ENCODE measurements at places on chromosomes 12 and 14. TPM values are rescaled to one million over a fixed set of nuclear protein-coding genes. Genes with fewer than 3 reads are reported as not detected.
A peak's percentile ranks its signal among the peaks of the same experiment; 100 is the strongest.

DNA sequence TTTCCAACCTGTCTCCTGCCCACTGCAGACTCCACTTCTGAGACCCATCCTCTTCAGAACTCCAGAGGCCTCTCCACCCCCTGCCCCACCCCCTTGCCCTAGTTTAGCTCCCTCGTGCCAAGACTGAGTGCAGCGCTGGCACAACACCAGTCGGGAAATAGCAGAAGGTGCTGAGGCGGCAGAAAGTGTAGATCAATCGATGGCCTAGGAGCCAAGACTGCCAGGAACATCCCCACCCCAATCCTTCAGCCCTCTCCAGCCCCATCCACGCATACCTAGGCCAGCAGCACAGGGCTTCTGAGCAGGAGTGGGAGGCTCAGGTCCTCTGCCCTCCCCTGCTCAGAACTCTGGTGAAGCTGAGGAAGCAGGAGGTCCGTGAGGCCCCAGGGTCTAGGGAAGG lies 1.1 kb downstream of the CPNE6 start:
- DNase-seq, result no peak
- no peak overlapping the region for H3K27ac ChIP-seq
- H3K36me3 ChIP-seq, result no peaks in the 10 kb centered on the region

DNA sequence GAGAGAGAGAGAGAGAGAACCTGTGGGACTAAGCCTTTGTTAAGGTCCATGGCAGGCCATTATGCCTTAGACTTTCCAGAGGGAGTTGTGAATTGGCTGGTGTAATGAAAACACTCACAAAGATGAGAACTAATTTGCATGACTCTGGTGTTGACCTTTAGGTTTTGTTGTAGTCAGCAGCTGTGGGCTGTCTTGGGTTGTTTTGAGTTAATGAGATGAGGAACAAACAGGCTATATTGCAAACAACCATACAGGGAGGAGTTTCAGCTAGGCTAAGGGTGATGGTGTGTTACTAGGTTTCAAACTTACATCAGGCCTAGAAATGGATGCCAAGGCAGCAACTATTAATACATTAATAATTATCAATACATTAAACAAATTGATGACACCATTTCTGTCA lies 26.3 kb downstream of the ATXN7L3B start:
- H3K27ac ChIP-seq, result no peak overlapping the region
- H3K27me3 ChIP-seq, result peaks cover 4% of the 10 kb centered on the region
- no peaks in the 10 kb centered on the region for H3K4me1 ChIP-seq
- H3K36me3 ChIP-seq, result no peaks in the 10 kb centered on the region
- DNase-seq, result no peak

- H3K27me3 ChIP-seq, result no peaks in the 10 kb centered on the region
- H3K4me1 ChIP-seq, result peaks cover 5% of the 10 kb centered on the region
- no peak overlapping the region for H3K4me3 ChIP-seq
- no peak overlapping the region for H3K27ac ChIP-seq
- H3K36me3 ChIP-seq, result peaks cover 28% of the 10 kb centered on the region
- DNase-seq, result no peak
Observed at GRCh38 chr12:49559011-49559675, 8.8 kb downstream of the MCRS1 start.

SYT1 gene
- total RNA-seq, result not detected

SAMD15 gene
- not detected for total RNA-seq

LHX5 gene
- total RNA-seq, result not detected

DNA sequence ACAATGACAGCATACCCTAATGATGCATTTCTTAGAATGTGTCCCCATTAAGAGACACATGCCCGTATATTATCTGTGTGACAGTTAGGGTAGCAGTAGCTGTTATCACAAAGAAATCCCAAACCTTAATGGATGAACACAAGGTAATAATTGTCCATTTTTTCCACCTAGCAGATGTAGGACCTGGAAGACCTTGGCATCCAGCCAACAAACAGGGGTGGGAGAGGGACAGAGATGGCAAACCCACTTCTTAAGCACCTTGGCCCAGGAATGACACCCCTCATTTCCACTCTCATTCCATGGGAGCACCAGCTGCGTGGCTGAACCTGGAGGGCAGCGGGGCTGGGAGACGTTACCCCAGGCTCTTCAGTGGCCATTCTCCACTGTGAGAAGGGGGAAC lies 679.0 kb downstream of the AACS start:
- no peak overlapping the region for H3K4me3 ChIP-seq
- no peaks in the 10 kb centered on the region for H3K27me3 ChIP-seq
- H3K27ac ChIP-seq, result no peak overlapping the region
- DNase-seq, result no peak
- H3K36me3 ChIP-seq, result no peaks in the 10 kb centered on the region

DNA sequence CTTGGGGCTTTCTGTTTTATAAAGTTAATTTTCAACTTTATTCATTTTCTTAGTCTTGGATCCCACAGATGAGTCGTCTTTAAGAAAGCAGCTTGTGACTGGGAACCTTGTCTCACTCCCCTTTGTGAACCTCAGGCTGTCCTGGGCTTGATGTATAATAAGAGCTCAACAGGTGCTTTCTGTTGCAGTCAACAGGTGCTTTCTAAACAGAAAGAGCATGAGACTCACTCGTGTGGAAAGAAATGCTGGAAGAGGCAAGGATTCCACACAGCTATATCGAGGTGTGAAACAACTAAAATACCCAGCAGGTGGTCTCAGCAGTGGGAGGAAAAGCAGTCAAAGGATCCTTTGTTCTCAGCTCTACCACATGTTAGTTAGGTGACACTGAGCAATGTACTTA lies 398.9 kb downstream of the EGLN3 start:
- no peak for DNase-seq
- no peaks in the 10 kb centered on the region for H3K4me1 ChIP-seq
- H3K27me3 ChIP-seq, result peaks cover 2% of the 10 kb centered on the region

NRL gene
- 1.7 TPM for total RNA-seq

SMCO2 gene
- 0.22 TPM for total RNA-seq

DNA sequence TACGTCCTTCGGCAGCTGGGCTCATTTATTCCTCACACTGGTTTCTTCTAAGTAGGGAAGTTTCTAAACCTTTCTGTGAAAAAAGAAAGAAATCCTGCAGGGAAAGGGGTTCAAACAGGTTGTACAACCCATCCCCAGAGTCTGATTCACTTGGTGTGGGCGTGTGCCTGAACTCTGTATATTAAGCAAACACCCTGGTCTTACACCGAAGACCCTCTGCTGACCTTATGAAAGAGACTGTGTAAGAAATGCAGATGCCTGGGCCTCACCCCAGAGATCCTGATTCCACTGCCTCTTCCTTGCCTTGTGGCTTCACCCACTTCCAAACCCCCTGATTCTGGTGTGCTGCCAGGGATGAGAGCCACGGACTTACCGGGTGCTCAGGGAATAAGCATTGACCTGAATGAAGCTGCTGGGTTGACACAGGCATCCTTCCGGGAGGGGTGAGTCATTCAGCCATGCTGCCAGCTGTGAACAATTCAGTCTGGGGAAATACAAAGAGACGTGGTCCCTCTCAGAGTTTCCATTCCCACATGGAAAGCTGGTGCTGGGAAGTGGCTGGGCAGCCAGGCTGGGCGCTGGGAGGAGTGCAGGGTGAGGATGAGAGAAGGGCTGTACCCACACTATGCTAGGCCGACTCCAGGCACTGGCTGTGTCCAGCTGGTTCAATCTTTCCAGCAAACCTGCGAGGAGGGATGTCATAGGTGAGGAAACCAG lies 26.5 kb upstream of the ACTN1 start:
- no peaks in the 10 kb centered on the region for H3K36me3 ChIP-seq
- H3K4me1 ChIP-seq, result peaks cover 5% of the 10 kb centered on the region
- H3K27me3 ChIP-seq, result no peaks in the 10 kb centered on the region

DNA sequence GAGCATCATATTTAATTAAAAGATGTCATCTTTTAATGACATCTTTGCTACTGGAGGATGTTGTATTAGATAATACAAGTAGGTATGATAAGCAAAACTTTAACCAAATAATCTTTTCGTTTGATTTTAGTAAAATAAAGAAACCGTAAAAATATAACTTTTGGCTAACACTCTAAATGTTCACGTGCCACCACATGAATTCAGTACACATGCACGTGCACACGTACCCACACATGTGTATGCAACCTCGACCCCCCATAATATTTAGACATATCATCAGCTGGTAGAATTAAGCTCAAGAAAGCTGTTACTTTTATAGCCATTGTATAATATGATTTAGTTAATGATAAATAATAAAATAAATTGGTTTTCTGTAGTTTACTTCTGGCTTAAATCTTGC lies 566.6 kb upstream of the FBXO33 start:
- no peak overlapping the region for H3K4me3 ChIP-seq
- H3K36me3 ChIP-seq, result no peaks in the 10 kb centered on the region
- no peaks in the 10 kb centered on the region for H3K27me3 ChIP-seq
- no peak for DNase-seq
- no peak overlapping the region for H3K27ac ChIP-seq
- H3K4me1 ChIP-seq, result no peaks in the 10 kb centered on the region

FLRT2 gene
- total RNA-seq, result not detected

- no peak for DNase-seq
- no peaks in the 10 kb centered on the region for H3K27me3 ChIP-seq
- H3K4me1 ChIP-seq, result peaks cover 60% of the 10 kb centered on the region
- H3K27ac ChIP-seq, result no peak overlapping the region
- peaks cover 15% of the 10 kb centered on the region for H3K36me3 ChIP-seq
- no peak overlapping the region for H3K4me3 ChIP-seq
Observed at GRCh38 chr12:104475271-104475670, 18.5 kb downstream of the CHST11 start.

LRP1-AS gene
- not detected for total RNA-seq

- no peak overlapping the region for H3K4me3 ChIP-seq
- H3K36me3 ChIP-seq, result no peaks in the 10 kb centered on the region
- no peaks in the 10 kb centered on the region for H3K4me1 ChIP-seq
- H3K27ac ChIP-seq, result no peak overlapping the region
Observed at GRCh38 chr12:12319451-12320183, 30.4 kb downstream of the MANSC1 start.

IAPP gene
- total RNA-seq, result not detected

DNA sequence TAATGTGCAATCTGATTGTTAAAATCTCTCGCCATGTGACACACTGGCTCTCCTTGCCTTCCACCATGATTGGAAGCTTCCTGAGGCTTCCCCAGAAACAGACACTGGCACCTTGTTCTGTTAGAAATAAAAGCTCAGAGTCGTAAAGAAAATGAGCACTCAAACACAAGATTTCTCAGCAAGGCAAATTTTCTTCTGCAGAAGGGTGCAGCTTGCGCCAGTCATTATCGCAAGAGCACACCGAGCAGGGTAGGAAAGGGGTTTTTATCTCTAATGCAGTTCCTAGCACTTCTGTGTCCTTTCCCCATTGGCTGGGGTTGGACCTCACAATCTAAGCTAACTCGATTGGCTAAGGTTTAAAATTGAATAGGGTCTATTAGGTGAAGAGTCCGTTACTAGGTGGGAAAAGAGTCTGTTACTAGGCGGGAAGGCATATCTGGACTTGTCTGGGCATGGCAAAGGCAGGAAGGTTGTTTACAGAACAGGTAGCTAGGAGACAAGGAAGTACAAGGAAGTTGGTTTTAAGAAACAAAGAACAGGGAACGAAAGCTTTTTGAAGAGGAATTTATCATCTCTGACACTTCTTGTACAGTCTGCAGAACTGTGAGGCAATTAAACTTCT lies 62.6 kb upstream of the BICD1 start:
- peaks cover 6% of the 10 kb centered on the region for H3K4me1 ChIP-seq
- no peaks in the 10 kb centered on the region for H3K27me3 ChIP-seq
- H3K36me3 ChIP-seq, result peaks cover 10% of the 10 kb centered on the region
- no peak for DNase-seq
- H3K27ac ChIP-seq, result peak overlapping the region; percentile 5

IL22 gene
- total RNA-seq, result 0.26 TPM

SLC10A1 gene
- total RNA-seq, result not detected

FGF23 gene
- total RNA-seq, result not detected

DNA sequence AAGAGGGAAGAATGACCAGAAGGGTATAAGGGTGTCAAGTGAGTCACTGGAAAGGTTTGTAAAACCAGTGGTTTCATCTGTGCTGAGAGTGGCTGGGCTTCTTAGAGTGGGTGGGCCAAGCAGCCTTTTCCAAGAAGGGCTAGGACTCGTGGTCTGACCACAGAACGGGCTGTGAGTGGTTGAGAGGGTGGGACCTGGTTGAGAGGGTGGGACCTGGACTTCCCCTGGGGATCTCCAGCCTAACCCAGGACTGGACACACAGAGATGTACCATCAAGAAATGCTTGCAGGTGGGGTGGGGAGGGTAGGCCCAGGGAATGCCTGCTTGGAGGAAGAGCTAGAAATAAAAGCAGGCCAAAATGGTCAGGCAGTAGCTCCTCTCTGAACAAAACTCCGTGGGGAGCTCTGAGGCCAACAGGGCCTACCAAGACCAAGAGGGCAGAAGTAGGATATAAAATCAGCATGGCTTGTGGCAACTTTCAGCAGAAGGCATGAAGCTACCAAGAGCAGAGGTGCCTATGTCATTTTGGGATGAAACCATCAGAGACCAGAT lies 140.5 kb downstream of the FOXN3 start:
- no peaks in the 10 kb centered on the region for H3K27me3 ChIP-seq
- peaks cover 22% of the 10 kb centered on the region for H3K36me3 ChIP-seq
- H3K27ac ChIP-seq, result peak overlapping the region; percentile 76
- H3K4me1 ChIP-seq, result peaks cover 64% of the 10 kb centered on the region
- DNase-seq, result peak; percentile 78

DNA sequence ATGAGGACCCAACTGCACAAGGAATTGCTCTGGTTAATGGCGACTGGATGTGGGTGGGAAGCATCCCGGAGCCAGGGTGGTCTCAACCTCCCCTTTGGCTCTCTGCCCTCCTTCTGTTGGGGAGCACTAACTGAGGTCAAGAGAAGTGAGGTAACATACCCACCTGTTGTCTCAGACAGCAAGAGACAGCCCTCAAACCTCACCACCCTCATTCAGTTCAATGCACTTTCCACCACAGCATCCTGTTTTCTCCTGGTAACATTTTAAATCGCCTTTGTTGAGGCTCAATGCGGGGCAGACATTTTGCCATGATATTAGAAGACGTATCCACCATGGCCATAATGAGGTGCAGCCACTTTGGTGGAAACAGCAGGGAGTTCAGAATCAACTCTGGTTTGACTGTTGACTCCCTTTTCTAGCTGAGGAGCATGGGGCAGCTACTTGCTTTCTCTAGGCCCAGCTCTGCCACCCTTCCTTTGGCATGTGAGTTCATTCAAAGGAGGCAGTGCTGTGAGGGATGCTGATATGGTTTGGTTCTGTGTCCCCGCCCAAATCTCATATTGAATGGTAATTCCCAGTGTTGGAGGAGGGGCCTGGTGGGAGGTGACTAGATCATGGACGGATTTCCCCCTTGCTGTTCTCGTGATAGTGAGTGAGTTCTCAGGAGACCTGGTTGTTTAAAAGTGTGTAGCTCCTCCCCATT lies 338.6 kb downstream of the PCNX1 start:
- H3K36me3 ChIP-seq, result no peaks in the 10 kb centered on the region
- no peak overlapping the region for H3K4me3 ChIP-seq
- H3K27ac ChIP-seq, result peak overlapping the region; percentile 51
- peaks cover 14% of the 10 kb centered on the region for H3K4me1 ChIP-seq

- peaks cover 3% of the 10 kb centered on the region for H3K36me3 ChIP-seq
- peak overlapping the region; percentile 94 for H3K27ac ChIP-seq
- H3K27me3 ChIP-seq, result no peaks in the 10 kb centered on the region
Observed at GRCh38 chr12:44847888-44848702, 28.0 kb downstream of the NELL2 start.

KCNK13 gene
- total RNA-seq, result not detected

ANKRD33 gene
- not detected for total RNA-seq

Measured in activated naive CD4-positive, alpha-beta T cell treated with anti-CD3 and anti-CD28 coated beads for 36 hours (primary cell).